ENCODE measurements at places on chromosomes 7 and 10.

GRCh38 chr10:14562218-14563075 lies 212.2 kb downstream of the FAM107B start:
- no peaks in the 10 kb centered on the region for H3K27me3 ChIP-seq
- DNase-seq = no peak
- peaks cover 83% of the 10 kb centered on the region for H3K4me1 ChIP-seq
- peaks cover 55% of the 10 kb centered on the region for H3K36me3 ChIP-seq
- H3K4me3 ChIP-seq = peak overlapping the region; percentile 76

GRCh38 chr7:23024454-23024853 lies 10.5 kb upstream of the HYCC1 start:
- peaks cover 6% of the 10 kb centered on the region for H3K36me3 ChIP-seq
- no peak overlapping the region for H3K27ac ChIP-seq
- no peak overlapping the region for H3K4me3 ChIP-seq
- no peak for DNase-seq
- peaks cover 29% of the 10 kb centered on the region for H3K27me3 ChIP-seq

DNA sequence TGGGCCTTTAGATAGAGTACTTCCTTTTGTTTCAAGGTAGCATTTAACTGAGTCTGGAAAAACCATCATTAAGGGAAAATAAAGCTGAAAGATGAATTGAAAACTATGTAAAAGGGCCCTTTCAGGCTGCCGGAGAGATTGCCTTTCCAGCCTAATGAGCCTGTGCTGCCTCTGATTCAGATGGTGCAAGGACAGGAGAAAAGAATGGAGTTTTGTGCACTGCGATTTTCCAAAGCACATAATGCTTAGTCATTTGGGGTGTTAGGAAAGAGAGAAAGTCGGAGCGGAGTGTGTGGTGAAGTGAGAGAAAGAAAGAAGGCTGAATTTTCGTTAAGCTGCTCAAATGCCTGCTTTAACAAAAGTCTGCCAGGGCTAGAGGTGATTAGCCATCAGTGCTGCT lies 259.7 kb downstream of the PAXIP1 start:
- DNase-seq = no peak
- H3K4me1 ChIP-seq = no peaks in the 10 kb centered on the region
- no peak overlapping the region for H3K4me3 ChIP-seq
- H3K27ac ChIP-seq = no peak overlapping the region
- no peaks in the 10 kb centered on the region for H3K27me3 ChIP-seq

- no peaks in the 10 kb centered on the region for H3K36me3 ChIP-seq
- no peak overlapping the region for H3K4me3 ChIP-seq
- peaks cover 8% of the 10 kb centered on the region for H3K27me3 ChIP-seq
- no peak overlapping the region for H3K27ac ChIP-seq
These were observed 10.9 kb downstream of the NPFFR1 start for GRCh38 chr10:70272925-70273316.

GRCh38 chr7:151490456-151491105 lies 29.1 kb downstream of the RHEB start:
- DNase-seq = no peak
- peaks cover 26% of the 10 kb centered on the region for H3K36me3 ChIP-seq
- no peak overlapping the region for H3K27ac ChIP-seq

DNA sequence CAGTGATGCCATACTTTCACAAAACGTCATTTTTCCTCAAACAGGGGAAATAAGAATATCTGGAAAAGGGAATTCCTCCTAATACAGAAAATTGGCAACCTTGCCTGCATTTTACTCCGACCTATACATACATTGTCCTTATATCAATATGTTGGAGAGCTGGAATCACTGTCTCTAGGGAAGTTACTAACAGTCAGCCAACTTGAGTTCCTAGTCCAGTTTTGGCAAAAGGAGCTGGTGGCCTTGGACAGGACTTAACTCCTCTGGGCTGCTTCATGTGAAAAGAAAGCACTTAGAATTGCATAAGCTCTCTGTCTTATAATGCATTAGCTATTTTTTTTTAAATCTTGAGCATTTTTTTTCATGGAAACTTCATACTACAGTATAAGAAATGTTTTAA lies 174.2 kb upstream of the HGF start:
- H3K4me3 ChIP-seq = no peak overlapping the region
- no peaks in the 10 kb centered on the region for H3K4me1 ChIP-seq
- no peaks in the 10 kb centered on the region for H3K27me3 ChIP-seq
- H3K36me3 ChIP-seq = no peaks in the 10 kb centered on the region

GRCh38 chr10:32376097-32376496 lies 29.1 kb upstream of the EPC1 start:
- no peak for DNase-seq
- peak overlapping the region; percentile 29 for H3K27ac ChIP-seq
- no peak overlapping the region for H3K4me3 ChIP-seq
- H3K36me3 ChIP-seq = peaks cover 24% of the 10 kb centered on the region
- H3K4me1 ChIP-seq = peaks cover 28% of the 10 kb centered on the region

- no peak overlapping the region for H3K4me3 ChIP-seq
- H3K4me1 ChIP-seq = peaks cover 26% of the 10 kb centered on the region
- H3K36me3 ChIP-seq = peaks cover 15% of the 10 kb centered on the region
These were observed 33.2 kb downstream of the WBP1L start for GRCh38 chr10:102776779-102777456.

GRCh38 chr7:49583440-49583839 lies 190.0 kb upstream of the VWC2 start:
- no peaks in the 10 kb centered on the region for H3K27me3 ChIP-seq
- no peaks in the 10 kb centered on the region for H3K4me1 ChIP-seq
- DNase-seq = no peak
- no peak overlapping the region for H3K27ac ChIP-seq

GRCh38 chr10:60335708-60336107 lies 54.0 kb downstream of the ANK3 start:
- H3K27me3 ChIP-seq = no peaks in the 10 kb centered on the region
- H3K36me3 ChIP-seq = no peaks in the 10 kb centered on the region
- no peak overlapping the region for H3K27ac ChIP-seq
- H3K4me1 ChIP-seq = no peaks in the 10 kb centered on the region
- no peak for DNase-seq

GRCh38 chr10:132684164-132684891 lies 101.6 kb downstream of the NKX6-2 start:
- H3K4me3 ChIP-seq = peak overlapping the region; percentile 32
- H3K27ac ChIP-seq = peak overlapping the region; percentile 55
- H3K4me1 ChIP-seq = peaks cover 12% of the 10 kb centered on the region
- no peaks in the 10 kb centered on the region for H3K27me3 ChIP-seq
- peak; percentile 48 for DNase-seq

DNA sequence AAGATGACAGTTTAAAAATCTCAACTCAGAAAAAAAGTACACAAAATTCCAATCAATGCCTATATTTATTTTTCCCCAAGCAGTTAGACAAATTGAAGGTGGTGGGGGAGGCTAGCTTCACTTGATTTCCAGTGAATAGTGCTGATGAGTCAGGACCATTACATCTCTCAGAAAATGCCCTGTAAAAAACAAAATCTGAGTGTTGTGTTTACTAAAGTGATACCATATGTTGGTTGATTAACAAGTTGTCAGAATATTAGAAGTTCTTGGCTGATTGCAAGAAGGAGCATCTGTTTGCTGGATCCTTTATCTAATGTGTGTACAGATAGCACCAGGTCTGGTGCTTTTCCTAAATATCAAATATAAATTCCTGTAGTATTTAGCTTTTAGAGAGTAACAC lies 31.3 kb upstream of the KIAA1217 start:
- H3K4me3 ChIP-seq = no peak overlapping the region
- no peak for DNase-seq
- H3K36me3 ChIP-seq = no peaks in the 10 kb centered on the region
- no peaks in the 10 kb centered on the region for H3K4me1 ChIP-seq

DNA sequence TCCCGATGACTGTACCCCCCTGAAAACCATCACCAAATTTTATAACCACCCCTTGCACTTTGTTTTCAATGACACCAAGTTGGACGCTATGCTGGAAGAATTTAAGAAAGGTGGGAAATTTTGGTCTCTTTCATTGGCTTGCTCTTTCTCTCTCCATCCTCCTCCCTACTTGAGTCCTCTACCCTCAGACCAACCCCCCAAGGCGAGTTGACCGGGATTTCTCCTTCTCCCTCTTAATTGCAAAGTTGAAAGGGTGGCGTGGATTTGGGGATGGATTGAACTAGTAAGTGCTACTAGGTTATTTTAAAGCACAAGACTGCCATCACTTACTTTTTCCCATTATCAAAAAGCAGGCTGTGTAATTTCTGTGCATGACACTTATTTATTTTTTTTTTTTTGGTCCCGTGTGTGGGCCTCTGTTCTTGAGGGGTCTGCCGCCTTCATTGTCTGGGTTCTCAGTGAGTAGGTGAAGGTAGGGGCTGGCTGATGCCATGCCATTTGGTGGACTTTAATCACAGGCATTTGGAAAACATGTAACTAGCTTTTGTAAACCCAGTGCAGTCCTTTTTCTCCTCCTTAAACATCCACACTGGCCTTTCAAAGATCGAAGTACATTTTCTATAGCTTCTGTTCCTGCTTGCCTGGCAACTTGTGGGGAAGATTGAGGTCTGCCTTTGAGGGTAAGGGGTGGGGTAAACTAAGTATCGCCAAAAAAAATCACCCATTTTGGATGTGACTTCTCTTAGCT lies 2.1 kb downstream of the CNNM2 start:
- peak overlapping the region; percentile 56 for H3K27ac ChIP-seq
- peak overlapping the region; percentile 94 for H3K4me3 ChIP-seq
- peaks cover 49% of the 10 kb centered on the region for H3K4me1 ChIP-seq
- peaks cover 15% of the 10 kb centered on the region for H3K36me3 ChIP-seq
- H3K27me3 ChIP-seq = peaks cover 5% of the 10 kb centered on the region

GRCh38 chr10:73205081-73205480 lies 37.2 kb downstream of the FAM149B1 start:
- no peaks in the 10 kb centered on the region for H3K27me3 ChIP-seq
- peaks cover 2% of the 10 kb centered on the region for H3K36me3 ChIP-seq
- DNase-seq = no peak

DNA sequence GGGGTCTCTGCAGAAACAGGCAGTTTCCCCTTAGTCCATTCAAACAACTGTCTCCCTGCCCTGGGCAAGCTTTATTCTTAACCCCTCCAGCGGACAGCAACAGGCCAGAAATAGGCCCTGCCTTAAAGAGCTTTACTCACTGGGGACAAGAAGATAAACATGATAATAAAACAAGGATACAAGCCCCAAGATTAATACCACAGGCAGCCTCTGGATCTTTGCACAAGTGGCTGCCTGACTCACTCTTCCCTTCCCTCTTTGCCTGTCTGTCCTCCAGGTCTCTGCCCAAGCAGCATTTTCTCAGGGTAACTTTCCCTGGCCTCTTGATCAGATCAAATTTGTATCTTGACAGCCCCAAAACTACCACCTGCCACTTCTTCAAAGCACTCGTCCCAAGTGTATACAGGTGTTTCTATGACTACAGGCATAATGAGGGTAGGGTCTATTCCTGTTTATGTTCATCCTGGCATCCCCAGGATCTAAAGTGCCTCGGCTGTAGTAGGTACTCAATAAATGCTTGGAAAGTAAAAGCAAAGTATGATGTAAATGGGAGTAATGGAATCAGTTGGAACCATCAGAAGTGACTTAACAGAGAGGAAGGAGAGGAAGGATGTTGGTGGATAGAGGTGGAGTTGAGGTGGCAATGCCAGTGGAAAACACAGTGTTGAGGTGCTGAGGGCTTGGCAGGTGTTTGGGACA lies 7.0 kb upstream of the CAMK2G start:
- no peak overlapping the region for H3K27ac ChIP-seq
- peaks cover 31% of the 10 kb centered on the region for H3K4me1 ChIP-seq
- H3K27me3 ChIP-seq = no peaks in the 10 kb centered on the region
- H3K4me3 ChIP-seq = no peak overlapping the region
- no peak for DNase-seq

- no peaks in the 10 kb centered on the region for H3K4me1 ChIP-seq
- DNase-seq = no peak
- no peaks in the 10 kb centered on the region for H3K36me3 ChIP-seq
- no peak overlapping the region for H3K27ac ChIP-seq
- no peak overlapping the region for H3K4me3 ChIP-seq
These were observed 233.9 kb downstream of the FANK1 start for GRCh38 chr10:126130271-126130710.

- no peaks in the 10 kb centered on the region for H3K27me3 ChIP-seq
- peaks cover 2% of the 10 kb centered on the region for H3K4me1 ChIP-seq
- H3K36me3 ChIP-seq = no peaks in the 10 kb centered on the region
- H3K27ac ChIP-seq = no peak overlapping the region
These were observed 174.9 kb upstream of the NRP1 start for GRCh38 chr10:33509231-33509831.

DNA sequence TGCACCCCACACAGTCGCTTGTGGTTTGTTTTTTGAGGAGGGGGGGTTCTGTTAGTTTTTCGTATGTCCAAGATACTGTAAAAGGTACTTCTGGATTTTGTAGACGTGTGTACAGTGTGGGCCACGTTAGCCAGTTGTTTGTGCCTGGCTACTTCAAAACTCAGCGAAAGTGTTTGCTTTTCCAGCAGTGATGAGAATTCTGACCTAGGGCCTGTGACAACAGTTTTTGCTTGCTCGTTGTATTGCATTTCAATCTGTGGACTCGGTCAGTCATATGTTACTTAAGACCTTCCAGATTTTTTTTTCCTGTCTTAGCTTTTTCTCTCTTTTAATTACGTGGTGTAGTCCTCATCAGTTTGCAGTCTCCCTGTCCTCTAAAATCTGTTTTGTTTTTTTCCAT lies 338.9 kb upstream of the GALNT17 start:
- no peaks in the 10 kb centered on the region for H3K4me1 ChIP-seq
- no peaks in the 10 kb centered on the region for H3K27me3 ChIP-seq
- H3K4me3 ChIP-seq = no peak overlapping the region
- no peak for DNase-seq

DNA sequence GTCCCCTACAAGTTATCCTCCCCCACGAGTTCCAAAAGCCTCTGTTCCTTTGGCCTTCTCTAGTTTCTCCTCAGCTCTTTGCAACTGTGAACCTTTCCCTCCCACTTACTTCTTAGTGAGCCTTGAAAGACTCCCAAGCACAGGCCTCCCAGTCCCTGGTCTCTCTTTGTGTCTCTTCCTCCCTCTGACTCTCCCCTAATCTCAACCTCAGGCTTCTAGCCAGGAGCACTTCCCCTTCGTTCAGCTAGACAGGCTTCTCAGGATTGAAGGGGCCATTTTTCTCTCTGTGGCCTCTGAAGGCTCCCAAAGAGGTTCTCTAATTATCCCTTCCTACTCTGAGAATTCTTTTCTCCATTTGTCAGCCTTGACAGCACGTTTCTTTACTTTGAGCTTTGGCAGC lies 50.2 kb upstream of the PHYHIPL start:
- no peaks in the 10 kb centered on the region for H3K36me3 ChIP-seq
- no peaks in the 10 kb centered on the region for H3K4me1 ChIP-seq
- H3K27me3 ChIP-seq = no peaks in the 10 kb centered on the region
- H3K4me3 ChIP-seq = no peak overlapping the region
- H3K27ac ChIP-seq = no peak overlapping the region

DNA sequence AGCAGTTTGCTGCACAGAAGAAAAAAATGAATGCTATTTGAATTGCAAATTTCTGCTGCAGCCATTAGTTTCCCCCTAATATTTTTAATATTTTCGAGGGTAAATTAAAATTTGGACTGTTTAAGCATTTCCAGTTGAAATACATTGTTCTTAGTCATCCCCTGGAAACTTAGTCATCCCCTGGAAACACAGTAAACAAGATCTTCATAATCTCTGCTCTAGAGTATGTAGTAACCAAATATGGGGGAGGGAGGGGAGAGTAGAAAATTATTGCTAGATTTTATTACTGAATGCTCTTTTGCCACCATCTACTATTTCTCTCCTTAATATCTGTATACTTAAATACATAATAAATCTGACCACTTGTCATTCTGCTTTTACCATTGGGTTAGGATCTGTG lies 1053.3 kb downstream of the SORCS1 start:
- H3K36me3 ChIP-seq = no peaks in the 10 kb centered on the region
- H3K4me3 ChIP-seq = no peak overlapping the region
- DNase-seq = no peak
- H3K27me3 ChIP-seq = no peaks in the 10 kb centered on the region

- H3K27ac ChIP-seq = peak overlapping the region; percentile 46
- H3K4me3 ChIP-seq = peak overlapping the region; percentile 42
- no peak for DNase-seq
These were observed 25.5 kb downstream of the C10orf105 start for GRCh38 chr10:71694039-71694501.

Measured in T-helper 2 cell treated with Interferon-gamma antibody and Interleukin-4, amounts not matched to agents 5 μg/mL and 100 μg/mL, for 36 hours (primary cell).